ENCODE measurements at places on chromosomes 1 and 21.

- DNase-seq: no peak
These were observed 243.0 kb downstream of the PDE4B start for GRCh38 chr1:66035616-66036245.

DNA sequence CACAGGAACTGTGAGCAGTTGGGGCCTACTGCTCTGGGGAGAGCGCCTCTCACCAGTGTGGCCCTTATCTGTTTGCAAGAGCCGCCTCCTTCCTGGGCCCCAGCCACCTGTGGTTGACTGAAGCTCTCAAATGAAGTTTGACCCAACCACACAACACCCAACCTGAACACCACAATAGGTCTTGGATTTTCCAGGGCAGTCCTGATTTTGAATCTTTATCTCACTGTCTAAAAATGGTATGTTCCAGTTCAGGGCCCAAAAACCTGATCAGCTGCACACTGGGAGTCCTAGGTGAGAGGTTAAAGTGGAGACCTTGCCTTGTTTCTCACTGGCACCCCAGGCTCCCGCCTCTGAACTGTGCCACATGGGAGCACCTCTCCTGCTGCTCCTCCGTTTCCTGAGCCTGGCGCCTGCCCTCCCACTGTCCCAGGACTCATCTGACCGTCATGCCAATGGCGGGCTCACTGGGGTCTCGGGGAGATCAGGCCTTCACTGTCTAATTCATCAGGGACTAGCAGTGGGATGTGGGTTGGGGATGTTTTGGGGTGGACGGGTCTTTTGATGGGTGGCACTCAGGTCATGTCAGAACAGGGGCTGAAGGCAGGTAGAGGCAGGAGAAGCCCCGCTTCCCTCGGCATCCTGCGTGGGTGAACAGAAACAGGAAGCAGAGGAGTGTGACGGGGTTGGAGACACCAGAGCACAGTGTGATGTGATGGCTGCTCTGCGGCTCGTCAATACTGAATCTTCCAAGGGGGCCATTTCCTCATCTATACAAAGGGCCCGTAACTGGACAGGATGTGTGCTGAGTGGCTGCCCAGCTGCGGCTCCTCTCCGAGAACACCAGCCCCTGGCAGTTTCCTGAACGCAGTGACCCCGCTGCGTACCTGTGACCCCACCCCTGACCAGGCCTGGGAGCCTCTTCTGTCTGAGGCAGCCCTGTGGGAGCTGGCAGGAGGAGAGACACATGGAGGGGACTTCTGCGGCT lies 59.6 kb upstream of the ITPKB start:
- DNase-seq: no peak

- DNase-seq: no peak
These were observed 240.2 kb upstream of the PTBP2 start for GRCh38 chr1:96481409-96481808.

DNA sequence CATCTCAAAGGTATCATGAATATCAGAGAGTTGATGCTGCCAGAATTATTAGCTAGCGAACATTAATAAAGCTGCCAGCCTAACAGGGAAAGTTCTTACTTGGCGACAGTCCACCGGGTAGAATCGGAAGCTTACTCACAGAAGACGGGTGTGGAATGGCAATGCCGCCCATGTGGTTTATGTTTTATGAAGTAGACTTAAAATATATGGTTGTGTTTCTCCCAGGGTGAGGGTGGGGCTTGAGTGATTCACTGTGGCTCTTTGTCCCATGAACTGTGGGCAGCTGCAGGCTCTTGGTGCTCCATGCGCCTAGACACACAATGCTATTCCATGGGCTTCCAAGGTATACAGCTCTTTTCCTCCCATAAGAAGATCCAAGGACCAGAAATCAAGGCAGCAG lies 162.7 kb downstream of the PIGK start:
- no peak for DNase-seq

- DNase-seq: no peak
These were observed 35.0 kb downstream of the UCK2 start for GRCh38 chr1:165862448-165862847.

GRCh38 chr21:34540206-34540605 lies 28.2 kb upstream of the KCNE1 start:
- no peak for DNase-seq

DNA sequence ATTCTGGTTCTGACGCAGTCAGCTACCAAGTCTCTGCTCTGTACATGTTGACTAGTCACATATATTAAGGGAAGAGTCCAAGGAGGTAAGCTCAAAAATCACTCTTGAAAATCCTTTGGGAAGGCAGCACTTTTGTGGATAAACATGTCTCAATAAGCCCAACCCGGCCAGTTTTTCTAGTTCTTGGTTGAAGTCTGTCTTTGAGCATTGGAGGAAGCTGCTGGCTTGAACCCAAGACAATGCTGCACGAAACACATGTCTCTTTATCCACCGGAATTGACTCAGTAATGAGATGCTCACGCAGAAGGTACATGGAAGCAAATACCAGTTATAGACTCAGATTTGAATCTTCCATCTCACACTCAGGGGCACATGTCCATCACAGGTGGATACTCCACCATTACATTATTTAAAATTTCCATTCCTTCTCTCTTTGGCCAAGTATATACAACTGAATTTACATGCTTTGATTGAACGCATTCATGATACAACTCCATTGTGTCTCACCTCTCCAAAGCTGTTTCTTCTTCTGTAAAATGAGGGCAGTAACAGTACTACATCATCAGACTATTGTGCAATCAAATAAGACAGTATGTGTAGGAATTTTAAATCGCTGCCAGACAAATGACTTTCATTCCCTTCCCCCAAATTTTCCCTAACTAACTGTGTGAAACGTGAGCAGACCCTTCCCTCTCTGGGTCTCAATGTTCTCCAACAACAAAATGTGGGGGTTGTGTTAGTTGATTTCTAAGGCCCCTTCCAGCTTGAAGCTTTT lies 9.6 kb upstream of the GUCA2A start:
- DNase-seq: no peak

DNA sequence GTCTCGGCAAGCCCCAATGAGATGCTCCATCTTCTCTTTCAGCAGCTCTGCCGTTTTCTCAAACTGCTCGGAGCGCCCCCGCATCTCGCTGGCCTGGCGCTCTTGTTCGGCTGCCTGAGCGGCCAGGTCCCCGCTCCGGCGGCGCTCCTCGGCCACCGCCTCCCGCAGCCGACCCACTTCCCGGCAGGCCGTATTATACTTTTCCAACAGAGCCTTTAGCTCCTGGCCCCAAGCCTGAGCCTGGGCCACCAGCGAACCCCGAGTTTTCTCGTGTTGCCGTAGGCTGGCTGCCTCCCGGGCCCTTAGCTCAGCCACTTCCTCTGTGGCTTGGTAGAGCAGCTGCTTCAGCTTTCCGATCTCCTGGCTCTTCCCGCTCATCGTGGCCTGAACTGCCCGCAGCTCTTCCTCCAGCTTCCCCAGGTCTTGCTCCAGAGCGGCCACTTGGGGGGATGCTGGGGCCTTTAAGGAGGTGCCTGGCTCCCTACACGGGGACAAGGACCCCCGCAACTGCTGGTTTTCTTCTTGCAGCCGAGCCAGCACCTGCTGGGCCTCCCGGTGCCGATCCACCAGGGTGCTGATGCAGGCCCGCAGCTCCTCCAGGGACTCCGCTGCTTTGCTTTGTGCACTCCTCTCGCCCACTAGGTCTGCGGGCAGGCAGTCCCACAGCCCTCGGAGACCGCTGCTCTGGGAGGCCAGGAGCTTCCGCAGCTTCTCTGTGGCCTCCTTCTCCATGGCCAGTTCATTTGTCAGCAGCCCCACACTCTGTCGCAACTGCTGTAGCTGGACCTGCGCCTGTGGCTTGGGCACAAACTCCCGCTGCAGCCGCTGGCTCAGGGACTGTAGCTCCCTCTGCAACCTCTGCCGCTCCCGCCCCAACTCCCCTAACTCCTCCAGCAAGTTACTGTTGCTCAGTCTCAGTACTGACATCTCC lies 13.4 kb upstream of the PIAS3 start:
- DNase-seq: peak; percentile 71

DNA sequence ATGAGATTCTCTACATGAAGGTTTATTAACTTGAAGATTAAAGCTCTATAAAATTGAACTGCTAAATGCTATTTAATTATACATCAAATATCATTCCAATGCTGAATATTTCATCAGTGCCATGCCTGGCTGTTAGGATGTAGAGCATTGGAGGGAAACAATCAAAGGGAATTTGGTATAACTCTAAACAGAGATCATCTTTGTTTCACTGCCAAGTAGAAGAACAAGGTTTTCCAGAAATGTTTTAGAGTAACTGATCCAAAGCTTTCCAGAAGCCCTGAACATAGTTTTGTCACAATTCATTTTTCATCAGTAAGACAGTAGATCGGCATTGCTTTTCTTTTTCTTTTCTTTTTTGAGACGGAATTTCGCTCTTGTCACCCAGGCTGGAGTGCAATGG lies 5.9 kb upstream of the DSTYK start:
- DNase-seq: no peak

Measured in H9 (cell line).